H1 (cell line): ENCODE measurements at places on chromosomes 2 and 18. TPM values are rescaled to one million over a fixed set of nuclear protein-coding genes. Genes with fewer than 3 reads are reported as not detected.
A peak's percentile ranks its signal among the peaks of the same experiment; 100 is the strongest.

DNA sequence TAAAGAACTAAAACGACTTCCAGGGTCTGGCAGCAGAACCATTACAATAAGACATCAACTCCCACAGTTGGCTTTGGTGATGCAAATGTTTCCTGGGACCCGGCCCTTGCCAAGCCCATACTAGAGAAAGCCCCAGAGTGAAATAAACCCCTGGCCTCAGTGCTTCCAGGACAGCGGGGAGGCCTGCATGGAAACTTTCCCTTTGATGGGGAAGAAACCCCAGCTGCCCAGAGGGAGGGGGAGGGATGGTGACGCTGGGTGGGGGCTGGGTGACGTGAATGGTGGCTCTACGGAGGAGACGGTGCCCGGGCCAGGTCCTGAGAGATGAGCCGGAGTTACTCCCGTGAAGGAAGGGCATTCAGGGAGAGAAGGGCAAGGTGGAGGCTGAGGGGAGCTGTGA lies 27.5 kb downstream of the INHBB start:
- H3K36me3 ChIP-seq = no peaks in the 10 kb centered on the region
- DNase-seq = peak; percentile 67
- H3K4me3 ChIP-seq = no peak overlapping the region
- H3K4me1 ChIP-seq = peaks cover 31% of the 10 kb centered on the region

- DNase-seq = no peak
- no peaks in the 10 kb centered on the region for H3K27me3 ChIP-seq
- no peak overlapping the region for H3K27ac ChIP-seq
- H3K36me3 ChIP-seq = no peaks in the 10 kb centered on the region
Measured at GRCh38 chr2:161228511-161229240, 68.4 kb downstream of the TANK start.

- DNase-seq = no peak
- H3K4me1 ChIP-seq = no peaks in the 10 kb centered on the region
- H3K36me3 ChIP-seq = no peaks in the 10 kb centered on the region
- H3K4me3 ChIP-seq = no peak overlapping the region
Measured at GRCh38 chr2:48991415-48992131, 162.7 kb downstream of the FSHR start.

Gene SEPTIN2
- 373 and 392 TPM in 2 replicates for total RNA-seq

GRCh38 chr2:3129867-3130266 lies 247.8 kb downstream of the EIPR1 start:
- no peaks in the 10 kb centered on the region for H3K4me1 ChIP-seq
- no peak overlapping the region for H3K27ac ChIP-seq
